ENCODE measurements at places on chromosomes 4 and X.

DNA sequence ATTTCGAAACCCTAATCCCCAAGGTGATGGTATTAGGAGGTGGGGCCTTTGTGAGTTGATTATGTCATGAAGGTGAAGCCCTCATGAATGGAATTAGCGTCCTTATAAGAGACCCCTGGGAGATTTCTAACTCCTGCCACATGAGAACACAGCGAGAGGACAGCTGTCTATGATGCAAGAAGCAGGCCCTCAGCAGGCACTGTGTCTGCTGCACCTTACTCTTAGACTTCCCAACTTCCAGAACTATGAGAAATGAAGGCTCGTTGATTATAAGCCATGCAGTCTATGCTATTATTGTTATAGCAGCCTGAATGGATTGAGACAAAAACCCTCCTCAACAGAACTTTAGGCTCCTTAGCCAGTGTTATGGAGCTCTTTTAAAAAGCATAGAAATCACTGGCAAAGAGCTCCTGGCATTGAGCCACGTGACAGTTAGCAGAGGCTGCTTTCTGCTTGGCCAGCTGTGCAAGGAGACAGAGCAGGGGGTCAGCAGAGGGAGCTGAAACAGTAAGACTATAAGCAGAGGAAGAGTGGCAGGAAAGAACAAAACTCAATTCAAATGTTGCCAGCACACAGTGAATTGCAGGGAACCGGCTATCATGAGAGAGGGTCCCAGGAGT, 219.2 kb upstream of the FAT1 start:
- DNase-seq, result peak; percentile 47

GRCh38 chr4:107153228-107153627, 117.1 kb upstream of the DKK2 start:
- DNase-seq, result no peak

DNA sequence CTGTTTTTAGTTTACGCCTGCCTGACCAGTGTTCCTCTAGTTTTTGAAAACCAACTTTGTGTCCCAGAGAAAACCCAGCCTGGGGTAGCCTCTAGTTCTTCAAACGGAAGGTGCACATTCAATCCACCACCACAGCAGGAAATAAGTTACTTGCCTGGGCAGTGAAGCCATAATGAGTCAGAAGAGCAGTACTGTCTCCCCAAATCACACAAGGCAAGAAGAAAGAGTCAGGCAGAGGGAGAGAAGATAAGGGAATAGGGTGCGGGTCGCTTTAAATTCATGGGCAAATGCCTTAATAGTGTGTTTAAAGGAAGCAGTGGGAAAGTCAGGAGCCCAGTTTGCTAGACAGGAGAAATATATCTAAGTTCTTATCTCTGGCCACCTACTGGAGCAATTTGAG, 333.8 kb upstream of the GRIA3 start:
- no peak for DNase-seq

DNA sequence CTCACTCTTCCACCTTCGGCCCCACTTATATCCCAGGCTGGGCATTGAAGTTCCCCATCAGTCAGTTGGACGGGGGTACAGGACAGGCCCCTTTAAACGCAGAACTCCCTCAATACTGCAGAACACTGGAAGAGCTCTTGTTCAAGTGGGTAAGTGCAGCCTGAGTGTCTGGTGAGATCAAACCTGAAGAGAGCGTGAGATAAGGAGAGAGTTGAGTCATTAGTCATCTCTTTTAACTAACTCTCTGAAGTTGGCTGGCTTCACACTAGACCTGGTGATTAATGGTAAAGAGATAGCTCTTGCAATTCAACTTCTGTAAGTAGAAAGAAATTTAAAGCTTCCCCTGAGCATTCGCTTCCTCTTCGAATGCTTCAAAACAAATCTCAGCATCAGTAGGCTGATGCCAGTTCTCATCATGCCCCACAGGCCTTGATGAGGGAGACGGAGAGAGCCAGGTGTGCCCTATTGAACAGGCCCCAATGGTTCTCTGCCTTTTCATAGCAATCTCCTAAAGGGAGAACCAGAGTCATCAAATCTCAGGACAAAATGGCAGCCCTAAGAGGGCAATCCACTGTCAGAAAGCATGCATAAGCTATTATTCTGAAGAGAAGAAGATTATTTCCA, 41.0 kb upstream of the JADE1 start:
- peak; percentile 38 for DNase-seq

DNA sequence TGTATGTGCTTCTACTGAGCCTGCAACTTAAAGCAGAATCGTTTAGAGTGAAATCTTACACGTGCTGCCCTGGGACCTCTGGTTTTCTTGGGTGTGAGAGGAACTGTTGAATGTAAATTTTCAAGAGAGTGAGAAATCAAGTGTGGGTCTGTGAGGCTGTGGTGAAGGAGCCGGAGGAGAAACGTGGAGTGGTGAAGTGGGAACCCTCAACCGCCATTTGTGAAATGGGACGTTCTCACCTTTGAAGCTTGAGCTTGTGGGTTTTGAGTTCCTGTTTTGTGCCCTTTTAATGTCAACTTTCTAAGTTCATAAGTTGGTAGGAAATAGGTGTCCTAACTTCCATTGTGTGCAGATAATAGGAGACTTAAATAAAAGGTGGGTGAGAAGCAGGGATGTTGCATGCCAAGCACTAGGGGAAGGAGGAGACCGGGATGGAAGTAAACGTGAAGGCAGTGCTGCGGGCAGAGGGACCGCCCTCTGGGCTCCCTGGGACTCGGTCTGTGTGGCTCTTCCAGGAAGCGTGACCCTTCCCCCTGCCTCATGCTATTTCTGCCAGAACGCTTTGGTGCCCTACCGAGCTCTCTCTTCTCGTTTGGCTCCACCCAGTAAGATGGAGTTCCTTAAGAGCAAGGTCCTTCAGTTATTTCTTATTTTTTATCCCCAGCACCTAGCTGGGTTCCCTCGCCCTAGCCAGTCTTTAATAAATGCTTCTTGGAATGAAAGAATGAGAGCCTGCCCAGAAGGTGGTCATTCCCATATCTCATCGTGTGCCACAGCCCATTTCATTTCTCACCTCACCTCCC, 56.0 kb downstream of the TMEM131L start:
- DNase-seq, result no peak

DNA sequence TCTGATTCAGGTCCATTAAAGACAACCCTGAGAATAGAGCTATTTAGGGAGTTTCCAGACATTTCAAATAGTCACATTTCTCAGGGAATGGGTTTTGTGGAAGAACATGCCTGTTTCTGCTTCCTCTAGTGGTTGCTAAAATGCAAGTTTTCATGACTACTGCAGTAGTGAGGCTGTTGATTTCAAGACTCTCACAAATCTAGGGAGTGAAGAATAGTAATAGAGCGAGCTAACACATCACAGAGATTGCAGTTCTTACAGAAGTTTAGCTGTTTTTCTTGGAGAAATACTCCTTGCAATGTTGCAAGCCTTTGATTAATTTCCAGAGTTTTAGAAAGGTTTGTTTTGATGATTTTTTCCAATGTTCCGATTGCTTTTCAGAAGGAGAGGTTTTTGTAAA, 610.2 kb upstream of the HTR2C start:
- DNase-seq, result no peak

- DNase-seq, result no peak
Observed at GRCh38 chrX:108310506-108310905, 127.7 kb downstream of the COL4A6 start.

- no peak for DNase-seq
Observed at GRCh38 chr4:120415896-120416295, 349.2 kb upstream of the MAD2L1 start.

DNA sequence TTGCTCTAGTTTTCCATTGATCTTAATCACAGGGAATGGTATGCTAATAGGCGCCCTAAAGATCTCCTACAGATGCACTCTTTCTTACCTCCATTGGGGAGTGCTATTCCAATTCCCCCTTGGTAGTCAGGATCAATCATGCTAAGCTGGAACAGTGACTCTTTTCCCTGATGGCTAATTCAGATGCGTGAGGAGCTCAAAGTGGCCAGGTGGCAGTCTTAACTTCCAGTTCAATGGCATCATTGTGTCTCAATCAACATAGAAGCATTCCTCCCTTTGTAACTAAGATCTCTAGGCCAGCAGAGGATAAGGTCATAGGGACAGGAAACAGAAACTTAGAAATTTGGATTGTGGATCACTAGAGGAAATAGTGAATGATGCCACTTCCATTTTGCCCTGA, 216.8 kb downstream of the GRID2 start:
- DNase-seq, result no peak

DNA sequence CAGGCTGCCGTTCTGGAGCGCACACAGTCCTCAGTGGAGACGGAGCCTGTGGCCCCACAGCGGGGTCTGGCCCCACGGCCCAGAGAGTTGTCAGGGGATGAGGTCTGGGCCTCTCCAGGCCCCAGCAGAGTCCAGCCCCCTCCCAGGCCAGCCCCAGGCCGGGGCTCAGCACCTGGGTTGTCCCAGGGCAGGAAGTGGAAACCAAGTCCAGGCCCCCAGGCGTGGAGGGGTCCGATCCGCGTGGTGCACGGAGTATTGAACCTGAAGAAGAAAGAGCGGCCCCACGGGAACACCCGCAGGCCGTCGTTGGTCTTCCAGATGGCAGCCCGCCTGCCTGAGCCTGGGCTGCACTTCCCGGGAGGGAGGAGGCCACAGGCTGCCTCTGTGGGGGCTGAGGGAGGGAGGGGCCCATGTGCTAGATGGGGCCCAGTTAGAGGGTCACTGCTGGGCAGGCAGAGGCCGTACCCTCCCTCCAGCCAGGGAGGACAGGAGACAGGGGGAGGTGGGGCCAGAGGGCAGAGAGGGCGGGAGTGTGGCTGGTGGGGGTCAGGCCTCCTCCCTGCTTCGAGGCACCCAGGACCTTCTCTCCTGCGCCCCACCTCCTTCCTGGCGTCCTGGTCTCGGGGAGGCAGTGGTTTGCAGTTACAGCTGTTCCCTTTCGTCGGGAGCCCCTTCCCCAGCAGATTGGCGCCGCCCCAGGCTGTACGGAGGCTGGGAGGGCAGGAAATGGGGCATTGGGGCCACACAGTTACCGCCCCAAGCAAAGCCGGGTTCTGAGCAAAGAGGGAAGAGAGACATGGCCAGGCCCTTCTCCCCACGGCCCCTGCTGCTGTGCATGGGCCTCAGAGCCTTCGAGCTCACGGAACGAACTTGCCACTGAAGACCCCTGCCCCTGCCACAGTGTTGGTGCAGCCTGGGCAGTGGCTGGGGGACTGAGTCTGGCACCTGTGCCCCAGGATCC, 8.1 kb downstream of the HGFAC start:
- no peak for DNase-seq

DNA sequence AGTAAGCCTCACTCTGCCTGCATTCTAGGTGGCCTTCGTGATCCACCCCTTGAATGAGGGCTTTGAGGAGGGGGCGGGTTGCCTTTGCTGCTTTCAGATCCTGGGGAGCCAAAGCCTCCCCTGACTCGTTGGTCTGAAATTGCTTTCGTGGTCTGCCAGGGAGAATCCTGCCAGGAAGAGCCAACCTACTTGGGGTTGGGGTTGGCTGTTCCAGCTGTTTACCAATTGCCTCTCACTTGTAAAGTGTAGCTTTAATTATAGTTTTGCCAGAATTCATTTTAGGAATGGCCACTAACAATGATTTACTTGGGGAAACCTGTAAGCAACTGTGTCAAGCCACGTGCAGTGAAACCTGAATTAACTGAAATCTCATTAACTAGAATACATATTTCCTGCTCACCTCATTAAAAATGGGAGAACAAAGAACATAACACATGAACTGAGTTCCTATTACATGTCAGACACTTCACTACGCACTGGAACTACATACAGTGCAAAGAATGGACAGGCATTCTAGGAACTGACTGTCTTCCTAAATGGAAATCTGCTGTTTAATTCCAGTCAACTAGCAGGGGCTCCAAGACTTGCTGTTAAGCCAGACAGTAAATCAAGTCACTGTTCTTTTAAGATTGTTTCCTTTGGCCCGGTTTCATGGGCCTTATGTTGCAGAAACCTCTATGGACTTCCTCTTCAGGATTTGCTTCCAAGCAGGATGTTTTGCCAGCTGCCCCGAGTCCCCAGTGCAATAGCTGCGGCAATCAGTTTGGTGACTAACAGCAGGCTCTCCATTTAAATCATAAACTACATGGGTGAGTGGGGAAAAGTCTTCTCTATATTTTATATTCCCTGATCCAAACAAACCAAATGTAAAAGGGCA, 16.4 kb upstream of the NKRF start:
- DNase-seq, result peak; percentile 73

DNA sequence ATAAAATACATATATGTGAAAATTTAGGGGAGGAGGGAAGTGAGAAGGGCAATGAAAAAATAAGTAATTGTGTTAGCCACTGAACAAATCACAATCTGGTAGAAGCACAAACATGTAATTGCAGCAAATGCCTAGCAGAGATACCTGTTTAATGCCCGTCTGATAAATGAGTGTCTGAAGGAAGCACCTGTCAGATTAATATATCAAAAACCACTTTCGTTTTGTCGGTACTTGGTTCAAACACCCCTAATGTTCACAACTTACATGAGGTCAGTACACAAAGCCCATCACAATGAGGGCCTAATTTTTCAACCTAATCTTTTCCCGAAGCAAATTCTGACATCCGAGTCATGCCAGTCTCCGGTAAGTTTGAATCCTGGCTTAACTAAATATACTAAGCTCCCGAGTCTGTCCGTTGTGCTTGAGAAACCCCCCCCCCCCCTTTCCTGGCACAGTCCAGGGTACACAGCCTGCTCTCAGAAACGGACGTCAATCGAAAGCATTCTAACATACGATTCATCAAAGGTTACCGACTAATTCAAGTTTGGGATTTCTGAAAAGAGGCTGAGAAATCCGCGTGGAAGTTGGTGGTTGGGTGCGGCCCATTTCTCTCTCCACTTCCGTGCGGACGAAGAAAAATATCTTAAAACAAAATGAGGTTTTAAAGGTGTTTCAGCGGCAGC, 758 bp downstream of the SDAD1 start:
- DNase-seq, result no peak

- peak; percentile 82 for DNase-seq
Observed at GRCh38 chr4:105246712-105247111, 100.0 kb downstream of the TET2 start.

DNA sequence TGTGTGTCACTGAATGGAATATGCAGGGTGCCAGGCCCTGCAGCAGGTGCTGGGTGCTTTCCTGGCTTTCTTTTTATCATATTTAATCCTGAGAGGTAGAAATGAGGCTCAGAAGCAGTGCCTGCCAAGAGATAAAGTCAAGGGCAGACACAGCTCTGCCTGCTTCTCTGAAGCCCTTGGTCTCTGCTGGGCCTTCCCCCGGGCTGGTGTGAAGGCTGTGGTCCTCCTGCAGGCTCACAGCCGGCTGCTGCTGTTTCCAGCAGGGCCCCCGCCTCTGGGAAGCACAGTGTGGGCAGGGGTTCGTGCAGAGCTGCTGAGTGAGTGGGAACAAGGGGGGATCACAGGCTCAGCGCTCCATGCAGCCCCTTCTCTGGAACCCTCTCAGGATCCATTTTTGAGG, 49.6 kb downstream of the TBC1D14 start:
- DNase-seq, result no peak

GRCh38 chr4:100721077-100721476, 203.3 kb upstream of the EMCN start:
- no peak for DNase-seq

Measured in fibroblast of skin of right quadriceps (primary cell).